ENCODE measurements at places on chromosomes 7 and 10.

- peak; percentile 84 for DNase-seq
Measured at GRCh38 chr7:152464312-152465118, 28.7 kb upstream of the KMT2C start.

DNA sequence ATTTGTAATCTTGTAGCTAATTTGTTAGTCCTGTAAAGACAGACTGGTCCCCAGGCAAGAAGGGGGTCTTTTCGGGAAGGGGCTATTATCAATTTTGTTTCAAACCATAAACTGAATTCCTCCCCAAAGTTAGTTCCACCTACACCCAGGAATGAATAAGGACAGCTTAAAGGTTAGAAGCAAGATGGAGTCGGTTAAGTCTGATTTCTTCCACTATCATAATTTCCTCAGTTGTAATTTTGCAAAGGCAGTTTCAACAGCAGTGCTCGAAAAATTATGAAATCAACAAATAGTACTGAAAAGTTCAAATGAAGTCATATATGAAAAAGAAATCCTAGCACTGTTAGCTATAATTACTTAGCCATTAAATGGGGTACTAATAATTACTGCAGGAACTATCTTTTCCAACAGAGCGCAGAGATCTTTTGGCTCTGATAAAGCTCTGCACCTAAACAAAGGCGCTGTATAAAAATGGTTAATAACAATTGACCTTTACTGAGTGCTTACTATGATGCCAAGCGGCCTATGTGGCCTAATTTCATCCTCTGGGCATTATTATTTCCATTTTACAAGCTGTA lies 756 bp upstream of the SEC24C start:
- DNase-seq, result no peak

DNA sequence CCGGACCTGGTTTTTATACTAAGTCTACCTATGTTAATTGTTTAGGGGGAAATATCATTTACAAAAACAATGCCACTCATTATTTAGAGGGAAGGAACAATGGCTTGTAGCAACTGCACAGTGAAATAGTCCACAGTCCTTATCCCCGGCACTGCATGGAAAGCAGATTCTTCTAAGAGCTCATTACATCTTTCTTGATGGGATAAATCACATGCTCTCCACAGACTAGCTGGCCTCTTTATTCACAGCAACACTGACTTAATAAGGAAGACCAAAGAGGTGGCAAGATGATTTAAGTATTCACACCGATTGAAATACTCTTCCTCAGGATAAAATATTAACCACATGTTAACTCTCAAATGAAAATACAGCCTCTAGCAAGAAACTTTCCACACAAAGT lies 349.4 kb downstream of the PARD3 start:
- no peak for DNase-seq

DNA sequence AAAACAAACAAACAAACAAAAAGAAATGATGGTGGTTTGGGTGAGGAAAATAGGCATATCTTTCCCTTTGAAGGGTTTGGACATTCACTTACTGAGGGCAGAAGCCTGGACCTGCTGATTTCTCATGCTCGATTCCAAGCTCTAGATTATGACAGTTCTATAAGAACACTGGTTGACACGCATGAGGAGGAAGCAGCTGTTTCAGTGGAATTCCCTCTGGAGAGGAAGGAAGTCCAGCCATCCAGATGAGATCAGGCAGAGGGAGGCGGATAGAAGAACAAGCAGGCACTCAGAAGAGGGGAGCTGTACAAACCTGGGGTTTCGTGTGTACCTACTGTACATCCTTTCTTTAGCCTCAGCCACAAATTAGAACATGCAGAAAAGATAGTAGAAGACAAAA lies 691.9 kb downstream of the INHBA start:
- DNase-seq, result no peak

- no peak for DNase-seq
Measured at GRCh38 chr10:131937836-131938235, 37.0 kb downstream of the PPP2R2D start.

DNA sequence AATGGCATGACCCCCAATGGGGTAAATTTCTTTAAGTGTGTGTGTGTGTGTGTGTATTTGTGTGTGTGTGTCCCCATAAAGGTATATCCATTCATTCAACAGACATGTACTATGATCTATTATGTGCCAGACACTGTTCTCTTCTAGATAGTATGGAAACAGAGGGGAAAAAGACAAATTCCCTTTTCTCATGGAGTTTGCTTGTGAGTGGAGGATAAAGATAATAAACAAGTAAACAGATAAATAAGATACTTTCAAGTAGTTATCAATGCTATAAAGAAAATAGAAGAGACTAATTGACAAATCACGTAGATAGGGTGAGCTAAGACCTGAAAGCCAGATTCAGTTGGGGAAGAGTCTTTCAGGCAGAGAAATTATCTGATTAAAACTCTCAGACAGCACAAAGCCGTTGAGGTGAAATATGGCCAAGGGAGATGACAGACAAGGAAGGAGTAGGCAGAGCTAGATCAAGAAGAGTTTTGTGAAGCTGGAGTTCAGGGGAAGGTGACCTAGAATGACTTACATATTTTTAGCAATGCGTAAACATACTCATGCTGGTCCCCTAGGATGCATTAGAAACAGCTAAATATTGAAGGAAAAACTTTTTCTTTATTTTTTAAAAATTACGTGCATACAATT lies 45.2 kb upstream of the DMTF1 start:
- DNase-seq, result no peak

GRCh38 chr7:147878912-147879661 lies 711.5 kb upstream of the C7orf33 start:
- no peak for DNase-seq

DNA sequence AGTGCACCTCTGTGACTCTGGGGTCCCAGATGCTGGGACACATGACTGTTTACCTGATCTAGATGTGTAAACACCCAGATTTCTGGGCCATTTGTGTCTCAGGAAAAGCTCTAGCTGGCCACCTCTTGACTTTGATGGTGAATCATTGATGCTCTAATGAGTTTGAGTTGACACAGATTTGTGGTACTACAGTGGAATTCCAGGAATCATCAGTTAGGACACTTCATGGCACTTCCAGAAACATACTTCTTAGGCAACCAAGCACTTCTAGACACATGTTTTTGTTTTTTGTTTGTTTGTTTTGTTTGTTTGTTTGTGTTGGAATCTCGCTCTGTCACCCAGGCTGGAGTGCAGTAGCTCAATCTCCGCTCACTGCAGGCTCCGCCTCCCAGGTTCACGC lies 302.2 kb upstream of the ZMIZ1 start:
- DNase-seq, result no peak

DNA sequence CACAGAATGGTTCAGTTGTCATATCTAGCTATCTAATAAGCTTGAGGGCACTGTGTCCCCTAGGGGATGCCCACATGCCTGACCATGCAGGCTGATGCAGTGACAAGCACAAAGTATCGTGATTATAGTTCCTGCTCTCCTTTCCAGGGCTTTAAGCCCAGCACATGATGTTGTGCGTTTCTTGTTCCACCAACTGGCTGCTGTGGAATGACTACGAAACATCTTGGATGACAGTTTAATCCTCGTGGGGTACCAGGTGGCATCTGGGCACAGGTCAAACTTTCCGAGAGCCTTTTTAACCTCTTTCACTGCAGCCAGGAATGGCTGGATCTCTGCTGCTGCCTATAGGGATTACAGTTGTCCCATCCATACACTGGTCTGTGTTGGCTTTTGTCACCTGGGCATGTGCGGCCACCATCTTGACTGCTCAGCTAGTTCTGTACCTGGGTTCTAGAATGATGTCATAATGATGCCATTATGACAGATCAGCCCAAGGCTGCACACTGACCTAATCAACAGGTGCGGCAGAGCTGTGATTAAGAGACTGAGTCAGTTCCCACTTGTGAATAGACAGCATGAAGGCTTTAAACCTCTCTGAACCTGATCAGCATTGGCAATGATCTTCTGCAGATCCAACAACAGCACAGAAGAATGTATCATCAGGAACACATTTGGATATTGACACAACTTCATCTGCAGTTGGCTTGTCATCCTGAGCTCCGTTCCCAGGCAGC lies 144.1 kb downstream of the DLG5 start:
- DNase-seq, result no peak

- DNase-seq, result no peak
Measured at GRCh38 chr7:56040730-56041129, 10.5 kb downstream of the PSPH start.

DNA sequence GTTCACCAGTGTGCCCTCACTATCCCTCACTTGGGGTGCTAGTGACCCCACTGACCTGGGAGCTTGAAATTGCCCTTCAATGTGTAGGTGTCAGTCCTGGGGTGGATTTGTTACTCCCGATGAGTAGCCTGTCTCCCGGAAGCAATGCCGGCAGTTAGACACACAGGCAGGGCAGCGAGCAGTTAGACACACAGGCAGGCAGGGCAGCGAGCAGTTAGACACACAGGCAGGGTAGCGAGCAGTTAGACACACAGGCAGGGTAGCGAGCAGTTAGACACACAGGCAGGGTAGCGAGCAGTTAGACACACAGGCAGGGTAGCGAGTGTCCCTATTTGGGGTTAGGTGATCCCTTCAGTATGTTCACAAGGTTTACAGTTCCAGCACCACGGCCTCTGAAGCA lies 44.0 kb downstream of the VWA2 start:
- DNase-seq, result no peak

DNA sequence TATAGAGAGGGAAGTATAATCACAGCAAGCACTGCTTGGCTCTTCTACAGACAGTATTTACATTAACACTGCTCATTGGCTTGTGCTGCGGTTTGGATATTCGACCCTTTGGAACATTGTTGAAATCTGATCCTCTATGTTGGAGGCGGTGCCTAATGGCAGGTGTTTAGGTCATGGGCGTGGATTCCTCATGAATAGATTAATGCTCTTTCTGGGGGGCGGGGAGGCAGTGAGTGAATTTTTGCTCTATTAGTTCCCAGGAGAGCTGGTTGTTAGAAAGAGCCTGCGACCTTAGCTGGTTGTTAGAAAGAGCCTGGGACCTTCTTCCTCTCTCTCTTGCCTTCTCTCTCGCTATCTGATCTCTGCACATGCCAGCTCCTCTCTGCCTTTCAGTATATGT lies 77.3 kb upstream of the SVIL start:
- DNase-seq, result no peak

DNA sequence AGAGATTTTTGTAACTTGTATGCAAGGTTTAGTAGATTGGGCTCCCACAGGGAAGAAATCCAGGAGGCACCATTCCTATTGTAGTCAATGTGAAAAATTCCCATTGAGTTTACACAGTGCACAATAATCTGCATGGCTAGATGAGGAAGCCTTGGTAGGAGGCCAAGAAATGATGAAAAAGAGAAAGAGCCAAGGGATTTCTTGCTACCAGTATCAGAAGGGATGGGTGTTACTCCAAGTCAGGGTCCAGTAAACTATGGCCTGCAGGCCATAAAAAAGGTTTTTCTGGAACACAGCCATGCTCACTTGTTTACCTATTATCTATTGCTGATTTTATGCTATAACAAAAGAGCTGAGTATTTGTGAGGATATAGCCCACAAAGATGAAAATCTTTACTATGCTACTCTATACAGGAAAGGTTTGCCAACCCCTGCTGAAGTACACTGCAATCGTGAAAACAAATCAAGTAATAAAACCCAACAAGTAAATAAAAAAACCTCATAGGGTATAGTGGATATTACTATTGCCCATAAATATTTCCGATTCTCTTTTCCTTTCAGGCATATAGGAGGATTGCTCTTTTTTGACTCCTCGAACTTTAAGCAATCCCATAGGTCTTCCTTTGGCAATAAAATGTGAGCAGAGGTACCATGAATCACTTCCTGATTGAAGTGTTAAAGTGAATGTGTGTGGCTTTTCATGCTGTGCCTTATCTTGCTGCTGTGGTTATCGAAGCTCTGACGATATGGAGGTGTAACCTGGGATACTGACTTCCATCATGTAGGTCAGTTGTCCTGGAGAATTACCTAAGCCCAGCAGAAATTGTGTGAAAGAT lies 256.3 kb upstream of the MAGI2 start:
- no peak for DNase-seq

DNA sequence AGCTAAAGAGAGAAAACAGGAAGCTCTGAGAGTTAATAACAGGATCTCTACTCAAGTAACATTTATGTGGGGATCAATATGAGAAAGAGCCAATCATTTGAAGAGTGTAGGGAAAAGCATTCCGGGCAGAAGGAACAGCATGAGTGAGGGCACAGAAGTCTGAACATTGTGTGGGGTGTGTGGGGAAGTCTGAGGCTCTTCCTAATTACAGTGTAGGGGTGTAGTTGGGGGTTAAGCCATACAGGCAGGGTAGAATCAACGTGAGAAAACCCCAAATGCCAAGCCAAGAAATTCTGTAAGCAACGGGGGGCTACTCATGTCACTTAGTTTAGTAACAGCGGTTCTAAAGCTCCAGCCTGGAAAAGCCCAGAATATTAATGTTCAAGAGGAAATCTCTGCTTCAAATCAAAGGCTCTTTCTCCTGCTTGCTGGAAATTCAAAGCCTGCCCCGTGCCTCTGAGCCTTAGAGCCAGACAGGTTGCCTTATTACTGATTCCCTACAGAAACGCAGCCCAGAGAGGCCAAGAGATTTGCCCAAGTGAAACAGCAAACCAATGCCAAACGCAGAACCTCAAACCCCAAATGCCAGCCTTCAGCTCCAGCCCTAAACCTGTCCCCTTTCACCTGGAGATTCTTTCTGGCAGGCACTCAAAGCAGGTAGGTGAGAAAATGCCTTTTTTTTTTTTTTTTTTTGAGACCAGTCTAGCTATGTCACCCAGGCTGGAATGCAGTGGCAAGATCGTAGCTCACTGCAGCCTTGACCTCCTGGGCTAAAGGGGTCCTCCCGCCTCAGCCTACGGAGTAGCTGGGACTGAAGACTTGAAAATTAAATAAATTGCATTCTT lies 36.1 kb downstream of the DNAJB12 start:
- no peak for DNase-seq
